Hematopoietic multipotent progenitor cell treated with erythropoietin and hydrocortisone succinate and interleukin-3 and kit ligand, for 6 days (in vitro differentiated cells): ENCODE measurements at places on chromosomes 5 and 9.

GRCh38 chr5:173567548-173567947, 48.9 kb downstream of the BOD1 start:
- no peak for DNase-seq

DNA sequence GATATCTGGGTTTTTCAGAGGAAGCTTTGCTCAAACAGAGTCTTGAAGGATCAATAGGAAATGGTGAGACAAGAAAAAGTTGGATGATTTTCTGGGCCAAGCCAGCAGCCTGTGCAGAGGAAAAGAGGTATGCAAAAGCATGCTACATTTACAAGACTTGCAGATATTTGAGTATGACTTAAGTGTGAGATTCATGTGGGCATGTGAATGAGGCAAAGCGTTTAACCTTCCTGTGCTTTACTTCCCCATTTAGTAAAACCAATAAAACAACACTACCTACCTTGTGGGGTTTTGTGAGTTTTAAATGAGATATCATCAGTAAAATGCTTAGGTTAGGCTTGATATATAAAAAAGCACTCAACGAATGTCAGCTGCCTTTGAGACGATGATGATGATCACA, 58.1 kb downstream of the PIP5K1B start:
- no peak for DNase-seq

- no peak for DNase-seq
Measured at GRCh38 chr9:82443312-82443711, 454.7 kb downstream of the SPATA31D1 start.

DNA sequence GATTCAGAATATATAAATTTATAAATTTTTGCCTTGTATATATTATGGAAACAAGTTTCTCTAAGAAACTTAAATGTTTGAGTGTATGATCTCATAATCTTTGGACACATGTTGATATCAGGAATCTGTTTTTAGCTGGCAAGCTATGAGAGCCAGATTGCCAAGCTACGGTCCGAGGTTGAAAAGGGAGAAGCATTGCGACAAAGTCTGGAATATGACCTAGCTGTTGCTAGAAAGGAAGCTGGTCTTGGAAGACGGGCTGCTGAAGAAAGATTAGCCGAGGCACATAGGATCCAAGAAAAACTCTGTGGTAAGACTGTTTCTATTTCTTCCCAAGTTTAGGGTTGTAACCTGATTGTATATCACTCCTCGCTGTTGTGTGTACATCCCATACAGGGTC, 25.9 kb downstream of the CCDC171 start:
- DNase-seq: no peak

DNA sequence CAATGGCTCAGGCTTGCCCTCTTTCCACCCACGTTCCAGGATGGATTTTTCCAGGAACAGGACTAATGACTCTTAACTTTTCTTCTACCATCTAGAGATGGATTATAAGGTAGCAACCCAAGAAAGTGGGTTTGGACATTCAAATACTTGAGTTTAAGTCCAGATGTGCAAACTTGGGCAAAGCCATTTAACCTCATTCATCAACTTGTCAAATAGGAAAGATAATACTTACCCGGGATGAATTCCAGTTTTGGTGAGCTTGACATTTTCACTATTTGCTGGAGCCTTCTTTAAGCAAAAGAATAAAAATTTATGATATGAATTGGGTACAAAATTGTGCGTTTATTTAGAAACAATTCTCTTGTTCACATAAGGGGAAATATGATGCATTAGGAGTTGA, 44.3 kb upstream of the ZBED3 start:
- no peak for DNase-seq

DNA sequence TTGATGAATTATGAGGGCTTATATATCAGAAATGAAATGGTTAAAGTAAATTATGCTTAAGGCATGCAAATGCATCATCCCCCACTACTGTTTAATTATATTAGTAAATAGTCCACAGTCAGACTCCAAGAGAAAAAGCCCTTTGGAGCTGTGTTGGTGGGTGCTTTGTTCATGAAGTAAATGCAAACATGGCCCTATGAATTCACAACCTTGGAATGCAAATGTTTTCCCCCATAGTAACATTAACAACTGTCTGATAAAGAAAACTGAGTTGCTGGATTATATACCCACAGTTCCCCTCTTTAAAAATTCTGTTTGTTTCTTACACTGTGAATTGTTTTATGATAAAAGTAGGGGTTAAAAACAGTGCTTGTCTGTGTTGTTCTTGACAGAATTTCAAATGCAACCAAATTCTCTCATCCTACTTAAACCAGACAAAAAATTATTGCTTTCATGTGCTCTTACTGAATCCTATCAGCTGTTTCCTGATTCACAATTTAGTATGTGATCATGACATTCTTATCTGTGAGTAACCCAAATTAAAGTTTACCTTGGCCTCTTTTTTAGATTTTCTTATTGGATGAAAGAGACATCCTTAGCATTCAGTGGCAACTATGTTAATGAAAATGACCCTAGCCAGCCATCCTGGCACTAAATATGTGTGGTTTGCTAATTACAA, 48.5 kb upstream of the SNCAIP start:
- no peak for DNase-seq

- DNase-seq: no peak
Measured at GRCh38 chr5:154309805-154310204, 119.3 kb downstream of the GALNT10 start.

DNA sequence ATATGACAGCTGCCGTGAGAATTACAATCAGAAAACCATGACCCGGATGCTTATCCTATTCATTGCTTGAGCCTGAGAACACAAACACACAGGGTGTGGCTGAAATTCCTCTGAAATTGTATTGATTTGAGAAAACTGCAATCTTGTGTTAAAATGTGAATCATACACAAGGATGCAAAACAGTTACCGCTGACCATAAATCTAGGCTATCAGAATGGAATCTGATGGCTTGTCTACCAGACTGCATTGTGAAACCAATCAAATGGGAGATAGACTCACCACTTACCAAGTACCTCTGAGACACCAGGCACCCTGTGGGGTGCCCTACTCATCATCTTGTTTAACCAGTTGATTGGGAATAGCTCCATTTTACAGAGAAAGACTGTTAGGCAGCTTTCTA, 188.7 kb upstream of the MSX2 start:
- DNase-seq: no peak

- no peak for DNase-seq
Measured at GRCh38 chr5:42462083-42462482, 38.8 kb downstream of the GHR start.

- DNase-seq: no peak
Measured at GRCh38 chr9:91646702-91647101, 223.1 kb upstream of the NFIL3 start.

GRCh38 chr5:57987552-57987951, 472.3 kb downstream of the PLK2 start:
- DNase-seq: no peak

GRCh38 chr9:12717907-12718306, 24.7 kb downstream of the TYRP1 start:
- DNase-seq: no peak

GRCh38 chr5:141669520-141669919, 12.5 kb downstream of the ARAP3 start:
- no peak for DNase-seq

DNA sequence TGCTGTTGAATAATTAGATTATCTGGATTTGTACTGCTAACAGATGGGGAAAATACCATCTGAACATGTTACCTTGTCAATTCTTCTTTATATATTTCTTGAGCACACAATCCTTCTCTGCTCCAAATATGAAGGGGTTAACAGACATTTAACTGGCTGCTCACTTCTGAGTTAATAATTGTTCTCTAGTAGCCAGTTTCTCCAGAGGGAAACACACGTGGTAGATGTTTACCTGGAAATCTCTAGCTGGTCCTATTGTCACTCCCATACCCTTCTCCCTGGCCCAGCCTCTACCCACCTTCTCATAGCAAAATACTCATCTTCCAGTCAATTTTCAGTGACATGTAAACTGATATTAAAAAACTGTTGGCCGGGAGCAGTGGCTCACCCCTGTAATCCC, 101.5 kb upstream of the ZNF462 start:
- no peak for DNase-seq

DNA sequence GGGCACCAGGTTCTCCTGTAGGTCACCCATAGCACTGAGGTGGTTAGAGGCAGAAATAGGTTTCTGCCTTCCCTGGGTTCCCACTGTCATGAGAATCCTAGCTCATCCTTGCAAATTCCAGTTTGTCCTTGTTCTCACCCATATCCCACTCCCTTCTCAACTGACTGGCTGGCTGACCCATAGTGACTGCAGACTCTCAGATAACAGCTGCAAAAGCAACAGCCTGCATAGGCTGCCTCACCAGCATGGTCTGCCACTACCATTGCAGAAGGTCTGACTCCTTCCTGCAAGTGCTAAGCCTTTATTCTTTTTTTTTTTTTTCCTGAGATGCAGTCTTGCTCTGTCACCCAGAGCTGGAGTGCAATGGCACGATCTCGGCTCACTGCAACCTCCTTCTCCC, 194.0 kb downstream of the SEMA6A start:
- DNase-seq: no peak

- no peak for DNase-seq
Measured at GRCh38 chr9:95974389-95974788, 98.9 kb downstream of the ERCC6L2 start.

DNA sequence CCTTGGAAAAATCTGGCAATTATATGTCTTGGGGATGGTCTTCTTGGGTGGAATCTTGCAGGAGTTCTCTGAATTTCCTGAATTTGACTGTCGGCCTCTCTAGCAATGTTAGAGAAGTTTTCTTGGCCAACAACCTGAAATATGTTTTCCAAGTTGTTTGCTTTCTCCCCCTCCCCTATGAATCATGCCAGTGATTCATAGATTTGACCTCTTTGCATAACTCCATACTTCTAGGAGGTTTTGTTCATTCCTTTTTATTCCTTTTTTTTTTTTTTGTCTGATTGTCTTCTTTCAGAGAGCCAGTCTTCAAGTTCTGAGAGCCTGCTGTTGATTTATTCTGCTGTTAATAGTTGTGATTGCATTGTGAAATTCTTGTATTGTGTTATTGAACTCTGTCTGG, 56.7 kb upstream of the SLC44A1 start:
- DNase-seq: no peak

- no peak for DNase-seq
Measured at GRCh38 chr9:34143116-34143515, 16.6 kb upstream of the DCAF12 start.

GRCh38 chr5:36611520-36612274, 5.3 kb downstream of the SLC1A3 start:
- DNase-seq: no peak

DNA sequence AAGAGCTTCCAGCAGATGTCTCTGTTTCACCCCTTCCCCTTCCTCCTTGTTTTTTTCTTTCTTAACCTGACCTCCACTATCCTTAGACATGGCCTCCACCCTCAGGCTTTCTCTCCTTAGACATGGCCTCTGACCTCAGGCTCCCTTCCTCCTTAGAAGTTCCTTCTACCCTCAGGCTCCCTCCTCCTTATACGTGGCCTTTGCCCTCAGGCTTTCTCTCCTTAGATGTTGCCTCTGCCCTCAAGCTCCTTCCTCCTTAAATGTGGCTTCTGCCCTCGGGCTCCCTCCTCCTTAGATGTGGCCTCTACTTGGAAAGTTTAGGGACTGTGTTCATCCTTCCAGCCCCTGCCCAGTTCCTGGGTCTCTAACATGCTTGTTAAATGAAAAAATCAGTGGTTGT, 180.4 kb upstream of the S1PR3 start:
- no peak for DNase-seq

DNA sequence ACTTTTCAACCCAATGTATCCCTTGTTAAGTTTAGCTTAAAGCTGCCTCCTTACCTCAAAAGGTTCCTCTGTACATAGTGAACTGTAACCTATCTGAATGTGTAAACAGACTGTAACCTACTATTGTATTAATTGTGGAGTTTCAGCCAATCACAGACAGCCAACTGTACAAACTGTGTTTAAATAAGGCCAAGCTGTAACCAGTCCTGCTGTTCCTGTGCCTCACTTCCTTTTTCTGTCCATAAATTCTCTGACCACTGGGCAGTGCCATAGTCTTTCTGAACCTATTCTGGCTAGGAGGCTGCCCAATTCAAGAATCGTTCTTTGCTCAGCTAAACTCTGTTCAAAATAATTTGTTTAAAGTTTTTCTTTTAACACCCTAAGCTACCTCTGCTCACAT, 74.7 kb upstream of the DAPK1 start:
- DNase-seq: no peak

DNA sequence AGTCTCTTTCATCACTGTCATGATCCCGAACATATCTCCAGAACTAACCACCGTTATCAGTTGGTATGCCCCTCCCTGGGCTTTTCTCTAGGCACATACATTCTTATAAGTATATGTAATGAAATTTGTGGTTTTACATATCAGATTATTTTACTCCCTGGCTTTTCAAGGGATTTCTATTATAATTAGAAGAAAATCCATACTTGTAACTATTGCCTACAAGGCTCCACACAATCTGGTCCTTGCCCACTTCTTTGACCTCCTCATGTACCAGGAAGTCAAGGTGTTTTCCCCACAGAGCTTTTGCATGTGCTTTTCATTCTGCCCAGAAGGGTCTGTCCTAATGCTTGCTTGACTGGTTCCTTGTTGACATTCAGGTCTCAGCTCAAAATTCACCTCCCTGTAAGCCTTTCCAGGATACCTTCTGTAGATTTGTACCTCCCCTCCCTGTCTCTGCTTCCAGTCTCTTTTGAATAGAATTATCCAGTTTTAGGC, 33.6 kb upstream of the HSD17B4 start:
- peak; percentile 59 for DNase-seq

- DNase-seq: no peak
Measured at GRCh38 chr5:353612-354580, 32.4 kb downstream of the AHRR start.

GRCh38 chr9:119533504-119533903, 164.3 kb upstream of the BRINP1 start:
- DNase-seq: no peak

DNA sequence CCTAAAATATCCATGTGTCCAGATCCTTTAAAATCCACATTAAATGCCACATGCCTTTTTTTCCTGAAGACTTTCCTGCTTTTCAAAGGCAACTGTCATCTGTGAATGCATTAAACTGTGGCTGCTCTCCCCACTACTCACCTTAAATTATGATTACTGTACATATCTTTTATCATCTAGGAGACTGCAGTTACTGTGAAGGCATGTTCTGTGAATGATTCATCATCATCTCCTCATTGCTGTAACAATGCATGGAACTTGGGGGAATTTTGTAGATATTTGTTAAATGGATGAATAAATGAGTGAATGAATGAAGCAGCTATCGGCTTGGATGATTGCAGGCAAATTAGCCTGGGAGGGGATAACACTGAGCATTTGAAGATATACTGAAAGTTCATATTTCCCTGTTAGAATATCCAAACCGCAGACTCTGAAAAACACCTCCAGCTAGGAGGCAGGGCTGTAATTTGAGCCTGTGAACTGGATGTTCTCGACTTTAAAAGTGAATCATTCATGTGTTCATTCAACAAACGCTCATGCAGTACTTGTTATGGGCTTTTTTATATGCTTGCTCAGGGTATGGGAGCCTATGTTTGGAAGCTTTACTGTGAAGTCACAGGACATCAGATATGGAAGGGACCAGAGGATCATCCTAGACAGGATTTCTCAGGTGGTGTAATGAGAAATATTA, 519.2 kb downstream of the KIF4B start:
- DNase-seq: no peak

GRCh38 chr5:64301566-64301965, 135.9 kb downstream of the RNF180 start:
- no peak for DNase-seq

GRCh38 chr5:71982717-71983395, 124.4 kb upstream of the MAP1B start:
- DNase-seq: no peak
